ENCODE measurements at places on chromosomes 11 and 22.

DNA sequence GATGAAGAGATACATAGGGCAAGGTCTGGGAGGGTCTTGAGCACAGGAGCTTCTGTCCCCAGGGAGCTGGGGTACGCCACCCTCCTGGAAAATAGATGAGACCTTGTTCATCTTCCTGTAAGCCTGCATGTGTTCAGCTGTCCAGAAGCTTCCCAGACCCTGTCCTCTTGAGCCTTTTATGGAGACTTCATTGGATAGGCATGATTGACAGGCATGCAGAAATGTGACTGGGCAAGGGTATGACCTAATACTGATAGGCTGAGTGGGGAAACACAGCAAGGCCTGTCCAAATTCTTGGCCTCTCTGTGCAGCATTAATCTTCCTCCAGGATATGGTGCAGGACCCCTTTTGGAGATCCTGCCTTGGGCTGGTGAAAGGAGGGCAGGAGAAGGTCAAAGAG lies 15.7 kb downstream of the ARCN1 start:
- no peak for DNase-seq

DNA sequence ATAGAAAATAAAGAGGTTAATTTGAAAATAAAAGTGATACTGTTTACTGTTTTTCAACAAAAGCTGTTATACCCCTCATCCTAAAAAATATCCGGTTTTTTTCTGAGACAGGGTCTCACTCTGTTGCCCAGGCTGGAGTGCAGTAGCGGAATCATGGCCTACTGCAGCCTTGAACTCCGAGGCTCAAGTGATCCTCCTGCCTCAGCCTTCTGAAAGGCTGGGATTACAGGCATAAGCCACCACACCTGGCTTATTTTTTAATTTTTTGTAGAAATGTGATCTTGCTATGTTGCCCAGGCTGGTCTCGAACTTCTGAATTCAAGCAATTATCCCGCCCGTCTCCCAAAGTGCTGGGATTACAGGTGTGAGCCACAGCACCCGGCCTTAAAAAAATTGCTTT lies 35.7 kb downstream of the ALG9 start:
- no peak for DNase-seq

GRCh38 chr11:75293903-75294302 lies 53.3 kb downstream of the TPBGL start:
- DNase-seq: no peak

- DNase-seq: no peak
These were observed 56.1 kb downstream of the ST14 start for GRCh38 chr11:130215531-130216220.

GRCh38 chr11:12199231-12199948 lies 89.0 kb downstream of the MICAL2 start:
- no peak for DNase-seq

GRCh38 chr22:35638410-35638809 lies 9.8 kb upstream of the APOL6 start:
- no peak for DNase-seq

- no peak for DNase-seq
These were observed 22.2 kb downstream of the AQP11 start for GRCh38 chr11:77611921-77612320.
